ENCODE measurements at places on chromosomes 3 and 15.

DNA sequence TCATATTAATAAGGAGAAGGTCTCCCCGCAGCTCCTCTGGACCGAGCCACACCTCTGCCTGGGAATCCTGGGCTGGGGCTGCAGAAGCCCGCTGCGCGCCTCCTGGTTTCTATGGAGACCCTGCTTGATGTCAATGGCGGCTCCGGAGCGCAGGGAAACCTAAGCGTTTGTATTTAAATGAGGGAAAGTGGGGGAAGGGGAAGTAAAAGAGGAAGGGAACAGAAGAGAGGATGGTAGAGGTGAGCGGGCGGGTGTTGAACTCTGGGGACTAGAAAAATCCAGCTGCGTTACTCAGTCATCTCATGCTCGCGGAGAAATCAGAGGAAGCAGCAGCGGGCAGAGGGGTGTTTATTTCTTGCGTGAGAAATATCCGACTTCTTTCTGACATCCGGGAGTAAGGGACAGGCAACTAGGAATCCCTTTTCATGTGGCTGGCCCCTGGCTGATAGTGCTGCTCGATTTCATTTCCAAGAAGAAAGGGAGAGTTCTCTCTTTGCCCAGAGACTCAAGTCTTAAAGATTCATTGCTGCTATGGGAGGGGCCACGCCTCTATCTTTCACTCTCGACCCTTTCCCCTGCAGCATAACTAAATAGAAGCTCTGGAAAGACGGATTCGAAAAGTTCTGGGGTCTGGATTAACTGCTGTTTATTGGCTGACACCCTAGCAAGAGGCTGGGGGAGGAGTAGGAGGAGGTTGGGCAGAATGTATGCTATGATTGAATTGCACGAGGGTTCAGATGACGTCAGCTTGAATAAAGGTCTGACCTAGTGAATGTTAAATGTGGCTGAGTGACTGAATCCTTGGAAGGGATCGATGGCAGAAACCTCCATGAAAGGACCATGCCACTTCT is 110.5 kb upstream of the GAP43 start:
- DNase-seq: no peak

- DNase-seq: no peak
These were observed 52.7 kb downstream of the VGLL4 start for GRCh38 chr3:11591002-11591355.

- no peak for DNase-seq
These were observed 124.3 kb downstream of the TMEM266 start for GRCh38 chr15:76183930-76184649.

DNA sequence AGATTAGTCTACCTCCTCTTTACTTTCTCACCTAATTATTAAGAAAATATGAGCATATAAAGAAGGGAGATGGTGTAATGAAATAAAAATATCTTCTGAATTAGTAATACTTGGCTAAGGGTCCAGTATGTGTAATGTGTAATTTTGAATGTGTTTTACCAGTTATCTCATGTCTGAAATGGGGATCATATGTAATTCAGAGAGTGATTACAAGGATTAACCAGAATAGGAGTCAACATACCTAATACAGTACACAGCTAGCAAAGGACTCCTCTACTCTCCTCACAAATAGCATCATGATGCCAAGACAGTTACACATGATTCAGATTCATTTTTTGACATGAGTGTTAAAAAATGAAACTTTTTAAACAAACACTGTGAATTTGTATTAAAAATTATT is 570.4 kb downstream of the SI start:
- DNase-seq: no peak

DNA sequence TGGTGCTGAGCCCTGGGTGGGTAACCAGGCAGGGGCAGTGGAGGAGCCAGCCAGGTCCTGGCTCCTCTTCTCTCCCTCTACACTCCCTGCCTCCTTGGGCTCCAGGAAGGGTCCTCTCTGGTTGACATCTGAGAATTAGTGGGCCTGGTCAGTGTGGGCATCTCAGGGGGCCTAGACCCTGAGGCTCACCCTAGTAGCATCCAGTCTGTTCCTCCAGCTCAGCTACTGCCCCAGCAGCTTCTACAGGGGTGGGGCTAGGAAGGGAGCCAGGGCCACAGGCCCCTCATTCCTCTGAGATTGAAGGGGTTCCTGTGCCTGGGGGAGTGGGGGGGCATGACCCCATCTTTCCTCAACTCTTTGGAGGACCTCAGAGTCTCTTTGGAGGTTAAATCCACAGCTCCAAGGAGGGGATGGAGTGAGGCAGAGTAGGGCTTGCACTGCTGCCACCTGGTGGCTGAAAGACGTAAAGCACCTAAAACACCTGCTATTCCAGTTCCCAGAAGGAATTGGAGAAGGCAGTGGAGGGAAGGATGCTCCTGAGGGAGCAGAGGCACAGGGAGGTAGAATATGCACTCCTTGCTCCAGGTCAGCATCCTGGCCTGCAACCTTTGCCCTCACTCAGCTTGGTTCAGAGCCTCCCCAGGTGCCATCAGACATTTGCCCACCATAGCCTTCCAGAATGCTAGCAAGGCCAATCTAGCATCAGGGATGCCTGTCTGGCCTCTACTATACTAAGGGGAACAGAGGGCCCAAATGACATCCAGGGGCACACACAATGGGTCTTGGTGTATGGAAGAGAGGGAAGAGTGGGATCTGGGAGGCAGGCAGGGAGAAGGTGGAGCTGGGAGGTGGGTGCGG is 25.1 kb downstream of the C3orf18 start:
- DNase-seq: peak; percentile 76

DNA sequence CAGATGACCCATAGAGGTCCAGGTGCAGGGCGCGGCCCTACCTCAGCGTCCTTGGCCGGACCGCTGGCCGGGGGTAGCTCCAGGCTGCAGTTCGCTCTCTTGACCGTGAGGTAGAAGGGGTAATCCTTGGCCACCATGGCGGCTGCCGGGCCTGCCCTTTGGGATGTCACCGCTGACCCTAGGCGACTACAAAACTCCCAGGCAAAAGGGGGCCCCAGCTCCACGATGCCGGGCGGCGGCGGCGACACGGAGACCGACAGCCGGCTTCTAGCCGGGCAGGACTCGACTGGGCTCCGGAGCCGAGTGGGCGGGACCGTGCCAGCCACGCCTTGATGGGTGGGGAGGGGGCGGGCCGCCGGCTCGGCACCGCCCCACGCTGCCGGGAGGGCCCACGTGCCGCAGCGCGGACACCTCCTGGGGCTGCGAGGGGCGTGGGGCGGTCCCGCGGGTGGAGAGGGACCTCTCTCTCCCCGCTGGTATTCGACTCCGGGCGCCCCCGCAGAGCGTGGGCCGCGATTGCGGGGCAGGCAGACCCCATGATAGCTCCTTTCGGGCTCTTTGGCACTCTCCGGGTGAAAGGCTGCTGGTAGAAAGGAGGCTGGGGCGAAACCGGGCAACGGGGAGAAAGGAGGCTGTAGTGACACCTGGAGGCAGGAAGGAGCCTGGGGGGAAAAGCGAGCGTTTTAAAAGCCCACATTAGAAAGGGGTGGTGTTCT is at the start of gene ARHGEF3:
Gene ARHGEF3, minus strand, starts transcription at position 288 of the 716 bp plus-strand sequence. Its CDS starts 151 bp downstream, at position 137.
- peak; percentile 81 for DNase-seq

DNA sequence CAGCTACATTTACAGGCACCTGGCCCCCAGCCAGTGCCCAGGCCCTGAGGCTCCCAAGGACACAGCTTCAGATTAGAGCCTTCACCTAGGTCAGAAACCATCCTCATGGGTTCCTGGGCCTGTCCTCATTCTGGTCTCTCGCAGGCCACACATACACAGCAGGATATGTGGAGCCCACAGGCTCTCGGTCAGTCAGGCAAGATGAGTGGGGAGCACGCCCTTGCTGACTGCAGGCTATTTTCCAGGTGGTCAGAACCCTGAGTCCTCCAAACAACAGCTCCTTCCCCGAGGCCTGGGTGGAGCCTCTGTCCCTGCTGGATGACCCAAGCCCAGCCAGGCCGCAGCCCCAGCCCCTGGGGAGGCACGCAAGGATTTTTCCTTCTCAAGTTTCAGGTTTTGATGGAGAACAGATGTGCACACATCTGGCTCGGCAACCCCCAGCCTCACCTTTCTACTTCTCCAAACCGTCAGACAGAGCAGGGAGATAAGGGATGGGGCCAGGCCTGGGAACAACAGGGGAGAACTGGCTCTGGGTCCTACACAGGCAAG is 1.6 kb downstream of the STRA6 start:
- DNase-seq: no peak

GRCh38 chr3:31919528-31919927 is 61.5 kb downstream of the OSBPL10 start:
- DNase-seq: no peak

- DNase-seq: no peak
These were observed 5.6 kb upstream of the LRRC2 start for GRCh38 chr3:46571684-46572083.

- no peak for DNase-seq
These were observed 773.2 kb downstream of the OTOL1 start for GRCh38 chr3:162269636-162270458.

DNA sequence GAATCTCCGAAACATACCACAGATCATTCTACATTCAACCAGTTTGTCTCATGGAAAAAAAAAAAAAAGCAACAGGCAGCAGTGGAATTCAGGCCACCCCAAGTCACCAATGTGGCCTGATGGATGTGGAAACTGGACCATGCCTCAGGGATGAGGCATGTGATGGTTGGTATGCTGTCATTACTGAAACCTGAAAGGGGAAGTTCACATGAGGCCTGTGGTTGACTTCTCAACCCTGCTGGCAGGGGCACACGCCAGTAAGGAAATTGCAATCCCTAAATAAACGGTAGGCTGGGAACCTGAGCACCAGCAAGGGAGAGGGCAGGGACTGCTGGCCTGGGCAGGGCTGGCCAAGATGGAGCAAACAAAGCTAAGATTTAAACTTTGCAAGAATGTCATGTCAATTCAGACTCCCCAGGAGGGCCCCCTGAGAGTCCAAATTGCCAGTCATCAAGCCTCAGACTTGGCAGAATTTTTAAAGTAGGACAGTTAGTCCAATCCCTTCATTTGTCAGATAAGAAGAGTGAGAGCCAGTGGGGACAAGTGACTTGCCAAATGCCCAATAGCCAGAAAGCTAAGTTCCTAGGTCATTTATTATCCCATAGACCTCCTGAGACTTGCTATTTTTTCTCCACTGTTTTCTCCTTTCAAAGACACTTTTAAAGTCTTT is 310.4 kb downstream of the ERC2 start:
- DNase-seq: no peak

GRCh38 chr3:134145183-134145582 is 105.5 kb downstream of the RYK start:
- no peak for DNase-seq

GRCh38 chr15:99545605-99546004 is 20.2 kb upstream of the MEF2A start:
- no peak for DNase-seq

- no peak for DNase-seq
These were observed 186.0 kb upstream of the KBTBD8 start for GRCh38 chr3:66812136-66812535.

GRCh38 chr3:68787106-68787626 is 145.2 kb downstream of the TAFA4 start:
- no peak for DNase-seq

DNA sequence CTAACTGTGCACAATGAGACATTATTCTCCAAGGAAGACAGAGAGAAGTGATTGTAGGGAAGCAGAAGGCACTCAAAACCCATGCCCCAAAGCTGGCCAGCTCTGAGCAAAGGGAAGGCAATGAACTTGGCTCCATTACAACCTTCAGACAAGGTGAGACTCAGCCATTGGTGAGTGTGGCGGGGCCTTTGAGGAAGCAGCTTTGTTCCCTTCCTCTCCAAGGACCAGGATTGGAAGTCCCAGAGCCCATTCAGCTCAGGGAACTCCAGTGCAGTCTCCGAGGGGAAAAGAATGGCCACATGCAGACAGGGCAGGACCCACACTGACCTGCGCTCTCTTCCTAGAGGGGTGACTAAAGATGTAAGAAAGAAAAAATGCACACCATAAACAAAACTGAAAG is 23.1 kb downstream of the HEG1 start:
- DNase-seq: no peak

GRCh38 chr3:60055765-60056164 is 1005.9 kb upstream of the CFAP20DC start:
- DNase-seq: no peak

GRCh38 chr3:17025594-17026139 is 140.9 kb downstream of the PLCL2 start:
- no peak for DNase-seq

DNA sequence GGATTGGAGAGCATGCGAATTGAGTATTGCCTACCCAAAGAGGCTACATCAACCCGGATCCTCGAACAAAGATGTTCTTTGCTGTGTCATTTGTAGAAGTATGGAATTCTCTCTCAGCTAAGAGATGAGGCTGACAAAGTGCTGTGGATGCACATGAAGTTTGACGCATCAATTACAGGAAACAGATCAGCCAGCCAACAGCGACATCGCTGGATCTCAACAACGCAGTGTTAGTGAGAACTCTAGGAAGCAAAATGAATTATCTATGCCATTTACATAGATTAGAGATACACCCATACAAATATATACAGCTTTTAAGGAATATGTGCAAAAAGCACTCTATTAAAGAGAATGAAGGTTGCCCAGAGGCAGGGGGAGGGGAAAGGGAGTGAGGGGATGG is 160.6 kb upstream of the RGMA start:
- no peak for DNase-seq

GRCh38 chr3:144109944-144110343 is 138.3 kb downstream of the DIPK2A start:
- no peak for DNase-seq

GRCh38 chr15:100818927-100819326 is 60.7 kb upstream of the ALDH1A3 start:
- no peak for DNase-seq

DNA sequence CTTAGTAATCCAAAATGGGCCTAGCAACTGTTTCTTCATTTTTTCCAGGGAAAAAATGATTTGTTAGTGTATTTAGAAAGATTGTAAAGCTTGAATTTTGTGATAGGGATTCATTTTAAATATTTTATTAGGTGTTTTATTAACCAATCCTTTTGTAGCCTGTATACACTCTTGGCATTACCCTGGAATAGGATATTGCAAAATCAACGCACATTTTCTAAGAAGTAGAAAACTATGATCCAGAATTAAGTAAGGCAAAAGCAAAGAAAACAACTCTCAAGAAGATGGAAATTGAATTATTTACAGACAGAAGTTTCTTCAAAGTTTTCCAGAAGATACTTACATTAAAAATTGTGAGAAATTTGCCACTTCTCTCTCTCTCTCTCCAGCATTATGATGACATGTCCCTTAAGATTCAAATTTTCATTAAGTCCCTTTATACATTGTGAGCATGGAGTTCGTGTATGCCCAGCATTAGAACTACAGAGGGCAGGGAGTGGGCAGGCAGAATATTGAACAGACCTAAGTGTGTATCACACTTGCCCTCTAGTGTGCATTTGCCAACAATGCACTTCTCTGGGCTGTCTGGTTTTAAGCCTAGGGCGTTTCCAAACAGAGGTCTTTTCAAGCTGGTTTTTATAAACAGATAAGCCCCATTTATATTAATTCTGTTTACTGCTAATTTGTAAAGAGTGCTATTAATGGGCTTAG is 28.5 kb upstream of the CMSS1 start:
- DNase-seq: peak; percentile 26

DNA sequence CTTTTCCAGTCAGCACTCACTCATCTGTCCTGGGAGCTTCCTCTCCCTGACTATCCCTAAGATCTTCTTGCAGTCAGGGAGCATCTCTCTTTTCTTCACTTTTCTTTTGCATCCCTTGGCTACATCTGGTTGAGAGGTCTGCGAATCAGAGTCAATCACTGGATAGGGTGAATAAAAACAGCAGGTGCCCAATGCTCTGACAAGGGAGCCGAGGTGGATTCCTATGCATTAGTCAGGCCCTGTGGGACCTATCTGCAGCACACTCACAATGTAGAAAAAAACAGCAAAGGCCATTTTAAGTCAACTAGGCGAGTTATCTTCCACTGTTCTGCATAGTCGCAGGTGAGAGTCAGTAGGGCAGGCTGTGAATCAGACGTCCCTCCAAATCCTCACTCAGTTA is 35.5 kb downstream of the DZIP1L start:
- DNase-seq: no peak

- DNase-seq: no peak
These were observed 9.8 kb downstream of the ARPP19 start for GRCh38 chr15:52559022-52559421.
